ENCODE measurements at places on chromosomes 3 and 15.

GRCh38 chr15:64844576-64845145 is 2.9 kb downstream of the PLEKHO2 start:
- DNase-seq, result no peak

- DNase-seq, result no peak
These were observed 42.6 kb upstream of the ATP2C1 start for GRCh38 chr3:130851277-130851676.

DNA sequence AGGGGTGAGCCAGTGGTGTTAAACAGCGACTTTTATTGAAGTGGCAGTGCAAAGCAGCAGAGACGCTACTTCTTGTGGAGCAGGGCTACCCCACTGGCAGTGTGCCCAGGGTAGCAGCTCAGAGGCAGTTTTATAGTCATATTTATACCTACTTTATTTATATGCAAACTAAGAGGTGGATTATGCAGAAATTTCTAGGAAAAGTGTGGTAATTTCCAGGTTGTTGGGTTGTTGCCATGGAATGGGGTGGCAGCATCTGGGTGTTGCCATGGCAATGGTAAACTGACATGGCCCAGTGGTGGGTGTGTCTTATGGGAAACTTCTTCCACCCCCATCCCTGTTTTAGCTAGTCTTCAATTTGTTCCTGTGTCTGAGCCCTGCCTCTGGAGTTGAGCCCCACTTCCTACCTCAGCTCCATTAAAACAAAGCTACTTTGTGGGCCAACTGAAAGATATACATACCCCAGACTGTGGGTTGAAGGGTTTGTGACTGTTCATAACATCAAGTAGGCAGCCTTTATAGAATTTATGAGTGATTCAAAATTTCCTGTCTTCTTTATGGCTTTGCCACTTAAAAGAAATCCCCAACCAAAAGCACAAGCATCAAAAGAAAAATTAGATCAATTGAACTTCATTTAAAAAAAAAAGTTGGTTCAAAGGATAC is 60.3 kb downstream of the EBLN2 start:
- no peak for DNase-seq

DNA sequence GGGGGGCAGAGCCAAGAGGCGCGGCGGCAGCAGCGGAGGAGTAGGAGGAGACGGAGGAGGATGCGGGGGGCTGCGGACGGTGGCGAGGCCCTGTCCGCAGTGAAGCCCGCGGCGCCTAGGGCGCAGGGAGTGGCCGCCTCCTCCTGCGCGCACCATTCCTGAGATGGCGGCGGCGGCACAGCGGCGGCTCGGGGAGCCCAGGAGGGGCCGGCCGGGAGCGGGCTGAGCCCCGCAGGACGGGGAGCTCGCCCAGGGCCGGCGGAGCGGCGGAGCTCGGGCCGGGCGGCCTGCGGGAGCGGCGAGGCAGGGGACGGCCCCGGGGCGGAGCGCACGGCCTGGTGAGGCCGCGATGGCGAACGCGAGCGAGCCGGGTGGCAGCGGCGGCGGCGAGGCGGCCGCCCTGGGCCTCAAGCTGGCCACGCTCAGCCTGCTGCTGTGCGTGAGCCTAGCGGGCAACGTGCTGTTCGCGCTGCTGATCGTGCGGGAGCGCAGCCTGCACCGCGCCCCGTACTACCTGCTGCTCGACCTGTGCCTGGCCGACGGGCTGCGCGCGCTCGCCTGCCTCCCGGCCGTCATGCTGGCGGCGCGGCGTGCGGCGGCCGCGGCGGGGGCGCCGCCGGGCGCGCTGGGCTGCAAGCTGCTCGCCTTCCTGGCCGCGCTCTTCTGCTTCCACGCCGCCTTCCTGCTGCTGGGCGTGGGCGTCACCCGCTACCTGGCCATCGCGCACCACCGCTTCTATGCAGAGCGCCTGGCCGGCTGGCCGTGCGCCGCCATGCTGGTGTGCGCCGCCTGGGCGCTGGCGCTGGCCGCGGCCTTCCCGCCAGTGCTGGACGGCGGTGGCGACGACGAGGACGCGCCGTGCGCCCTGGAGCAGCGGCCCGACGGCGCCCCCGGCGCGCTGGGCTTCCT is at the start of gene GPR27:
TSS of gene GPR27 (plus strand) at position 155 of the 909 bp plus-strand sequence. CDS start at position 350, 195 bp downstream.
- DNase-seq, result no peak

GRCh38 chr3:59566481-59566975 is 516.7 kb upstream of the CFAP20DC start:
- DNase-seq, result no peak

- DNase-seq, result no peak
These were observed 3.0 kb upstream of the ZMAT3 start for GRCh38 chr3:179074656-179075055.

GRCh38 chr3:183687705-183688104 is 9.9 kb upstream of the YEATS2 start:
- DNase-seq, result no peak

GRCh38 chr3:98763819-98764418 is 779 bp downstream of the ST3GAL6 start:
- no peak for DNase-seq

- DNase-seq, result no peak
These were observed 2.8 kb downstream of the SCAANT1 start for GRCh38 chr3:63909431-63909830.

DNA sequence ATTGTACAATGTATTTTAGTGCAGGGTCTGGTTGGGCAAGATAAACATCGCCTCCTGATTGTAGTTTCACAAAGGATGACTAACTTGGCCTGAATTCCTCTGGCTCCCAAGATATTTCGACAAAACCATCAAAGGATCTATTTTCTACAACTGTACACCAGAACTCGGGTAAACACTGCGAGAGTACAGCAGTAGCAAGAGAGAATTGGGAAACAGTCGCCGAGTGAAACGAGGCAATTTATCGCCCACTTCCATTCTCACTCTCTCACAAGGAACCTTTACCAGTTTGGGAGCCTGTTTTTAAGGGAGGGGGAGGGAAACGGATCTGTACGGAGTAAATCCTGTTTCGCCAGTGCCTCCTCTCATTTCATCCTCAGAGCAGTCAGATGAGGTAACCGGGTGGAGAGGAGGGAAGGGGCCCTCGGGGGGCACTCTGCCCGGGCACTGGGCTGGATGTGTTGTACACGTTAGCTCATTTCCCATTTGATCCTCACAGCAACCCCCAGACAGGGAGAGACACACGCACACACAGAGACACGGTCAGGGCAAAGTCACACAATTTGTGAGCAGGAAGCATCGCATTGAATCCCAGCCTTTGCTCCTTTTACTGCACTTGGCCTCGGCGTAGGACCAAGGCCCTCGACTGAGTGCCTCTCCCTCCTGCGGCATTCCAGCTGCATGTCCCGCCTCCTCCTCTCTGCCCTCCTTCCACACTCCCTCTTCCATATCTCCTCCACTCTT is 120.1 kb downstream of the LIPC start:
- DNase-seq, result peak; percentile 80

DNA sequence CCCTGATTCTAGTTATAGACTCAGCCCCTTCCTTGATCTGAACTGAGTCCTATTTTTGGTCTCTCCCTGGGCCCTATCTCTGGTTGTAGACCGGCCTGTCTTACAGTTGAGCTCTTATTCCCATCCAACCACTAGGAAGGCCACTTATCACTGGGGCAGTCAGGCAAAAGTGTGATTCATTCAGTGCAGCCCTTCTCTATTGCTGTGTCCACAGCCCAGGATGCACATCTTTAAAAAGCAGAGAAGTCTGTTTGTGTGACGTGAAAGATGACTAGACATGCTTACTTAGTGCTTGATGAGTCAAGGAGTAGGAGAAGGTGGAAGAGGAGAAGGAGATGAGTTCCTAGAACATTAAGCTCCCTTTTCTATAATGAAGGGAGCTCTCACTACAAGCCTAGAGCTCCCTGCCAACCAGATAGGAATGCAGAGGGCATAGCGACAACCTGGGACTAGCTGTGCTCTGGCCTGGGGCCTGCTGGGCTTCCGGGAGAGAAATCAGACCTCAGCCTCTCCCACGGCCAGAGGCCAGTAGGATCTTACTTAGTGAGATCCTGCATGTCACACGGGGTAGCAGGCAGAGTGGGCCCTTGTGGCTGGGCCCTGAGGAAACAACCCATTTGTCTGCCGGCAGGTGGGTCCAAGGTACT is 25.7 kb downstream of the INSYN1 start:
- DNase-seq, result peak; percentile 88

DNA sequence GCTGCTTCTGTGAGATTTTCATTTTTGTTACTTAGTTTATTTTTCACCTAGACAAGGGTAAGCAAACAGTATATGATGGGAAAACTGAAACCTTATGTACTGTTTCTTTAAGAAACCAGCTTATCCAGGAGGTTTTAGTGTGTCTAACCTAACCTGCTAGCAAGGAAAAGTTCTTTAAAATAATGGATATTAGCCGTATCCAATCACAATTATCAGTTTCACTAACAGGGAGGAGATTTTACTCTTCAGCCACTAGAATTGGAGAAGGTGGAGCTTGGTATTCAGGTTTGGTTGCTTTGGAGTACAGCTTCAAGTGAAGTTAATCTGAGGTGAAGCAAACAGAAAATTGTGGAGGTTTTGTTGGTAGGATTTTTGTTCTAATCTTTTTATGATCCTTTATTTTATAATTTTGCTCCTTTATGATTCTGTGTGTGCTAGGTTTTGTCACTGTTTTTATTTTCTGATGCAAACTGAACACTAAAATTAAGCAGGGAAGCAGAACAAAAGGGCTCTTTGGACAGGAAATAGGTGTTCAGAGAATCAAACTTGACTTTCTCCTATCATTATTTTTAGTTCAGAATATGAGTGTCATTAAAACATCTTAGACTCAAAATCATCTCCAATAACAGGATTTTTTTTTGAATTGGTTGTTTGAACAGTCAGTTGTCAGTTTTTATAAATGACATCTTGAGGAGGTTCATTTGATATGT is 13.0 kb downstream of the ZFAND6 start:
- DNase-seq, result peak; percentile 93

DNA sequence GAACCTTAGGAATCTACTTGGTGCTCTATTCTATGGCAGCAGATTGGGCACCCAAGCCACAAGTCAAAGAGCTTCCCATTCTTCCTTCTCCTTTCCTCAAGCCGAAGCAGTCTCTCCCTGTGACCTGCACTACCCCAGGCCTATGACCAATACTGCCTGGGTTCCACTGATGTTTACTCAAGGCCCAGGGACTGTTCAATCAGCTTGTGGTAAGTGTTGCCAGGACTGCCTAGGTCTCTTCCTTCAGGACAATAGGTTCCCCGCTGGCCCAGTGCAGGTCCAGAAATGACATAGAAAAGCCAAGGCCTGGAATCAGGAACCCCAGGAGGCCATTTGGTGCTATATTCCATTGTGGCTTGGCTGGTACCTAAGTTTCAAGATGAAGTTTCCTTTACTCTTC is 397.9 kb downstream of the ZIC4 start:
- DNase-seq, result no peak

GRCh38 chr3:177725165-177725564 is 527.9 kb upstream of the TBL1XR1 start:
- no peak for DNase-seq

DNA sequence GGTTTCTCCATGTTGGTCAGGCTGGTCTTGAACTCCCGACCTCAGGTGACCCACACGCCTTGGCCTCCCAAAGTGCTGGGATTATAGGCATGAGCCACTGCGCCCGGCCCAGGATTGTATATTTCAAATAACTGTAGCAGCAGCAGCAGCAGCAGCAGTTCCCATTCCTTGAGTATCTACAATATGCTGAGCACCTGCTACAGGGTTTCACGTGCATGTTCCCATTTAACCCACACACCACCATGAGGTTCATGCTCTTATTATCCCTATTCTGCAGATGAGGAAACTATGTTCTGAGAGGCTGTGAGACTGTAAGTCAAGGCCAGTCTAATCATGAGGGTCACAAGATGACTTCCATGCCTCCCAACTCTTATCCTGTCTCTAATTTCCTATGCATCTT is 30.9 kb upstream of the FOXP1 start:
- no peak for DNase-seq

DNA sequence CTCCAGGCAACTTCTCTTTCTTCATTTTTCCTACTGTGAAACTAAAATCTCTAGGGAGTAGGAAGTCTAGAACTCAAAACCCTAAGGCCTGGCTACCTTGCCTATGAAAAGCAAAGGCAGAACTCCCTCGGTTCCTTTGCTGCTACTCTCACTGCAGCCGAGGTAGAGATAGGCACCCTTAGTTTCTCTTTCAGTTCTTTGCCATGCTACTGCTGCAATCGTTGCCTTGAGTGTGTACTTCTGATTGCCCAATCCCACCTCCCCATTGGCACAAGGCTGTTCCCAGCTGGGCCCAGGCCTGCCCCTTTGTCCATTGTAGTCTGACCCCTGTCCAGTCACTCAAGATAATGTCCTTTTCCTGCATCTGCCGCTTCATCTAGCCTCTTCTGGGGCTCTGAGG is 92.3 kb upstream of the MRPS22 start:
- no peak for DNase-seq

DNA sequence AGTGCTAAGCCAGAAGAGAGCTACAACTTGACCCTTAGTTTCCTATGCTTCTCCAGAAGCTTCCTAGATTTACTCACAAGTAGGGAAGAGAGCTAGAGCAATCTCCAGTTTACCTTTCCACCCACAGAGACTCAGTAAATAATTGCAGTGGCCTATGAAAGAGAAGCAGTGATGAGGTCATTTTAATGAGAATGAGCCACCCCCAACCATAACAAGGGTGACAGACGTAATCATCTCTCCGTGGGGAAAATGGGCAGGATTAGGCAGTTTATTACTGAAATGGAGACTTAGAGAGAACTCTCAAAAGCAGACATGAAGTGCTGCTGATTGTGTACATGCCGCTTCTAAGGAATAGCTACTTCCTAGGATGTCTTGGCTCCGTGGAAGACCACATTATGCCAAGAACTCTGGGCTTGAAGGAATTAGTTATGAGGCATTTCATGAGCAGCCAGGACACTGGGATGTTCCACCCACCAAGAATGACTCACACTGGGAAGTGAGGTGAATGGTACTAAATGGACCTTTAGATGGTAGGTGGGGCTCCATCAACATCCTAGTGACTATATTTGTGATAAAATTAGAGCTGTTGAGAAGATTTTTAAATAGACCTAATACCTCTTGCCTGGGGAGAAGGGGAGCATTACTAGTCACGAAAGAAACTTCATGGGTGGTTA is 160.9 kb downstream of the EDEM1 start:
- peak; percentile 34 for DNase-seq
